Immature natural killer cell (primary cell): ENCODE measurements at places on chromosomes 5 and 9. TPM values are rescaled to one million over a fixed set of nuclear protein-coding genes. Genes with fewer than 3 reads are reported as not detected.
A peak's percentile ranks its signal among the peaks of the same experiment; 100 is the strongest.

The HRH2 gene
- 0.11 TPM for polyA plus RNA-seq

The TEK gene
- polyA plus RNA-seq, result not detected

The FGF1 gene
- not detected for polyA plus RNA-seq

The UGT3A1 gene
- polyA plus RNA-seq, result not detected

The KIAA1958 gene
- 0.57 TPM for polyA plus RNA-seq

The SHC3 gene
- not detected for polyA plus RNA-seq

The F2RL2 gene
- polyA plus RNA-seq, result 1.5 TPM

- no peak overlapping the region for H3K4me3 ChIP-seq
- no peak overlapping the region for H3K27ac ChIP-seq
These were observed 47.2 kb upstream of the DAB2IP start for GRCh38 chr9:121604242-121604641.

- no peak overlapping the region for H3K27ac ChIP-seq
- no peak for DNase-seq
- peaks cover 4% of the 10 kb centered on the region for H3K36me3 ChIP-seq
- peaks cover 11% of the 10 kb centered on the region for H3K27me3 ChIP-seq
- H3K4me3 ChIP-seq, result no peak overlapping the region
- H3K4me1 ChIP-seq, result no peaks in the 10 kb centered on the region
These were observed 537.8 kb upstream of the PTGER4 start for GRCh38 chr5:40141896-40142295.

DNA sequence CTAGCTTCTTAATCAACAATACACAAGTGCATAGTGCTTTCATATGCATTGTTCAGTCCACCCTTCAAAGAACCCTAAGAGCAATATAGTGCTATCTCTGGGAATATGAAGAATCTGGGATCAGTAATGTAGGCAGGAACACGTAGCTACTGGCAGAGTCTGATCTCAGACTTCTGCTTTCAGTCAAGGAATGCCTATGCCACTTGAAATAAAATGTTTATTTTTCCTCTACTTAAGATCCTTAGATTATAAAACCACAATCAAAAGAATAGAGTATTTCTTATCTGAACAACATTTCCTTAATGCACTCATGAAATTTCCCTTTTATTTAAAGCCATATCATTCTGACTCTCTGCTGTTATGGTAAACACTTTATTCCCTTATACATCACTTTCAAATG is 1407.8 kb upstream of the C9orf72 start:
- DNase-seq, result no peak
- peaks cover 2% of the 10 kb centered on the region for H3K4me1 ChIP-seq
- H3K27me3 ChIP-seq, result no peaks in the 10 kb centered on the region
- H3K27ac ChIP-seq, result no peak overlapping the region

DNA sequence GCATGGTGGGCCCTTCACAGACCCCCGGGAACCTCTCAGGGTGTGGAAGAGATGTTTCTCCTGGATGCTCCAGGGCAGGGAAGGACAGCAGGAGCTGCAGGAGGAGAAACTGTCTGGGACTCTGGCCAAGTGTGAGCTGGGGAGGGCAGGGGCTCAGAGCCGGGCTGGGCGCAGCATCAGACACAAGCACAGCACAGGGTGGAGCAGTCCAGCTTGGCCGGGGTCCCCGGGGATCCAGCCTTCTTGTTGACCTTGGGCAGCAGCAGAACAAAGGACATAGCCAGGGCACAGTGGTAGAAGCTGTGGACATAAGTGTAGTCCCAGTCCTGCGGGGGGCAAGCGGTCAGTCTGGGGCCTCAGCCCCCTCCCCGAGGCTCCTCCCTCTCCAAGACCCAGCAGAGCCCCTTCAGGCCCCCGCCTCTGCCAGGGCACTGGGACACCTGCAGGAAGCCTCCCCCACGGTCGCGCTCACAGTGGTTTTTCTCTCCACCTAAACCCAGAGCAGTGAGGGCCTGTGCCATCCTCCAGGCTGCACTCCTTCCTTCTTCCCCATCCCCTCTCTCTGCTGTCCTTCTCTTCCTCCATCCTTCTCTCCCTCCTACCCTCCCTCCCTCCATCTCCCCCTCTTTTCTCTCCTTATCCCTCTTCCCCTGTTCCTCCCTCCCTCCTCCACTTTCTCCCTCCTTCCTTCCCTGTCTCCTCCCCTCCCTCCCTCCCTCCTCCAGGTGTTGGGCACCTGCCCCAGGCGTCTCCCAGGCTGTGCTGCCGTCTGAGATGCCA is 10.1 kb downstream of the MYMK start:
- no peaks in the 10 kb centered on the region for H3K27me3 ChIP-seq
- no peak overlapping the region for H3K27ac ChIP-seq
- H3K4me3 ChIP-seq, result no peak overlapping the region
- H3K36me3 ChIP-seq, result no peaks in the 10 kb centered on the region
- DNase-seq, result no peak

- no peaks in the 10 kb centered on the region for H3K27me3 ChIP-seq
- H3K36me3 ChIP-seq, result no peaks in the 10 kb centered on the region
- no peaks in the 10 kb centered on the region for H3K4me1 ChIP-seq
- no peak overlapping the region for H3K4me3 ChIP-seq
These were observed 277.3 kb downstream of the GLIS3 start for GRCh38 chr9:4022435-4023067.

DNA sequence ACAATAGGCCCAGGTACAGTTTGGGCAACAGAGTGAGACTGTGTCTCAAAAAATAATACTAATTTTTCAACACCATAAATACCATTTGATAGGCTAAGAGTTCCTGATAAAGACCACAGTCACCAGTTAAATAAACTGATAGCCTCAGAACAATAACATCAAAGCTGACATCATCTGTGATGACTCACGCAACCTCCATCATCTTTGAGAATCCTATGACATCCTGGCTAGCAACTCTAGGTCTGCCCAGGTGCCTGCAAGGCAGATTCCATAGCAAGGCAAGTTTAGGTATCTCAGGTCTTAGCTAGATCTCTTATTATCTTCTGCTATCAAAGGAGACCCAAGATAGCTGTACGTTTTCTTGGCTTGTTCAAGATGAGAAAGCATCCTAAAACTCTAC is 30.5 kb upstream of the UBAP2 start:
- no peak for DNase-seq
- no peaks in the 10 kb centered on the region for H3K27me3 ChIP-seq
- H3K36me3 ChIP-seq, result no peaks in the 10 kb centered on the region
- H3K27ac ChIP-seq, result no peak overlapping the region
- H3K4me1 ChIP-seq, result peaks cover 1% of the 10 kb centered on the region

- peaks cover 16% of the 10 kb centered on the region for H3K4me1 ChIP-seq
- no peak within 1 kb of the TSS for H3K27ac ChIP-seq
- peaks cover 40% of the 10 kb centered on the region for H3K27me3 ChIP-seq
- H3K36me3 ChIP-seq, result peaks cover 9% of the 10 kb centered on the region
- DNase-seq, result no peak
- peak within 1 kb of the TSS; percentile 90 for H3K4me3 ChIP-seq
These were observed at the start of gene PCDHGB3 for GRCh38 chr5:141369994-141370848. Gene PCDHGB3 (plus strand): TSS chr5:141370242. CDS start chr5:141370395, 153 bp downstream.

DNA sequence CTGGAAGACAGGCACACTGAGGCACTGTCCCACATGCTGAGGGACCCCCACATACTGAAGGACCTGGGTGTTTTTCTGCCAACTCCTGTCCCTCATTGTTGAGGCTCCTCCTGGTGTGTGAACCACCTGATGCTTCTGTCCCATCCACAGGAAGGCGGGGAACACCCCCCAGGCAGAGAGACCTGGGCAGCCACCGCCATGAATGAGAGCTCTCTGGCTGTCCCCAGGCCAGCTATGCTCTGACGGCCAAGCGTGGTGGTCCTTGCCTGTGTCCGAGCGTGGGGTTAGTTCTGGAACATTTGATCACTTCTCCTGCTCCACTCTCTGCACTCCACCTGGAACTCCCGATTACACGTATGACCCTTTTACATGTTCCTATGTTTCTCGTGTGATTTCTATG is 11.9 kb upstream of the LRRC14B start:
- H3K27ac ChIP-seq, result no peak overlapping the region
- no peak for DNase-seq
- peaks cover 5% of the 10 kb centered on the region for H3K27me3 ChIP-seq
- no peaks in the 10 kb centered on the region for H3K4me1 ChIP-seq

DNA sequence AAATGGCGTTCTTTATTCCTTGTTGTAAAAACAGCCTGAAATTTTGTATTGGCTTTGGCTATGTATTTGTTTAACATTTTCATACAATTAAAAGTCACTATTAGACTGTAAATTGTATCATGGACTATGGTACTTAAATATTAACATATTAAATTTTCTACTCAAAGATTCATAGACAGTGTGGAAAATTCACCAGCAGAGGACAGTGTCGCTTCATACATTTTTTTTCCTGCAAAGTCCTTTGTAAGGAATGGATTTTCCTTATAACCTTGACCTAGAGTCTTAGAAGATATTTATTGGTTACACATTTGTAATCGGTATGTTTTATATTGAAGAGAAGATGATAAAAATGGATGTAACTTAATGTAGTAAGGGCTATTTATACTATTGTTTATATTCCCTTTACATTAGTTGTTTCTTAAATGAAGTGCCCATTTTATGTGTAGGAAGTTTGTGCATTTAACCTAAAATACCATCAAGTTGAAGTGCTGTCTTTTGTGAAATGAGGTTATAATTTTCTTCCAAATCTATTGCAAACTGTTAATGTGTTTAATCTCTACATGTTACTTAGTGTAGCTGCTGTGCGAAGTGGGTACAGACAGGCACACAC is 150.1 kb downstream of the KDM4C start:
- H3K36me3 ChIP-seq, result no peaks in the 10 kb centered on the region
- H3K4me1 ChIP-seq, result peaks cover 25% of the 10 kb centered on the region
- no peak overlapping the region for H3K4me3 ChIP-seq

GRCh38 chr5:8997542-8998070 is 548.3 kb downstream of the SEMA5A start:
- no peaks in the 10 kb centered on the region for H3K27me3 ChIP-seq
- H3K36me3 ChIP-seq, result no peaks in the 10 kb centered on the region
- no peaks in the 10 kb centered on the region for H3K4me1 ChIP-seq
- no peak for DNase-seq

GRCh38 chr9:89411759-89412158 is 86.2 kb downstream of the SEMA4D start:
- DNase-seq, result no peak
- peaks cover 91% of the 10 kb centered on the region for H3K4me1 ChIP-seq
- H3K27me3 ChIP-seq, result peaks cover 9% of the 10 kb centered on the region
- no peak overlapping the region for H3K4me3 ChIP-seq

- no peaks in the 10 kb centered on the region for H3K36me3 ChIP-seq
- no peaks in the 10 kb centered on the region for H3K4me1 ChIP-seq
- no peak overlapping the region for H3K4me3 ChIP-seq
- no peaks in the 10 kb centered on the region for H3K27me3 ChIP-seq
- H3K27ac ChIP-seq, result no peak overlapping the region
These were observed 281.3 kb downstream of the CEMIP2 start for GRCh38 chr9:71487061-71487460.

DNA sequence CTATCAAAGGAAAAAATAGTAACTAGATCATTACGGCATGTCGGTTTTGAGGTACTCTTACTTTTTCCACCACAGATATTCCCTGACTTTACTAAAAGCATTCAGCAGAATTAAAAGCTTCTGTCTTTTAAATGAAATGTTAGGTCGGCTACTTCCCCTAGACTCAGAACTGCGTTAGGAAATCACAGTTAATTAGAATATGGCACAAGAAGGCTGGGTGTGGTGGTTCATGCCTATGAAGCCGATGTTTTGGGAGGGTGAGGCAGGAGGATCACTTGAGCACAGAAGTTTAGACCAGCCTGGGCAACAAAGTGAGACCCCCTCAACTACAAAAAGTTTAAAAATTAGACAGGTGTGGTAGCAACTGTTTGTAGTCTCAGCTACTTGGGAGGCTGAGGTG is 24.4 kb downstream of the CEMIP2 start:
- no peak for DNase-seq
- peaks cover 63% of the 10 kb centered on the region for H3K4me1 ChIP-seq
- peaks cover 40% of the 10 kb centered on the region for H3K36me3 ChIP-seq
- no peak overlapping the region for H3K4me3 ChIP-seq
- H3K27ac ChIP-seq, result no peak overlapping the region
- H3K27me3 ChIP-seq, result peaks cover 18% of the 10 kb centered on the region

DNA sequence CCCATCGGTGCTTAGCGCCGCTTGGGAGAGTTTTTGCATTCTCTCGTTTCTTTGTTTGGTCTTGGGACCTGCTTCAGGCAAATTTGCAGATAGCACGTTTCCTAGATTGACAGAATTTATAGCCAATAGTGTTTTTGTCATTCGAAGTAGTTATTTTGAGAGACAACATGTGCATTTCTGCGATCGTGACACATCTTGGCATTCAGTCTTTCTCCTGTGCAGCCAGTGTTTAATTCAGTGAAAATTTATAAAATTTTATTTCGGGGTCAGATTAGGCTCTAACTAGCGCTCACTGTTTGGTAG is 830 bp downstream of the PRRC1 start:
- no peaks in the 10 kb centered on the region for H3K27me3 ChIP-seq
- peaks cover 15% of the 10 kb centered on the region for H3K36me3 ChIP-seq
- peak overlapping the region; percentile 70 for H3K27ac ChIP-seq
- peak; percentile 49 for DNase-seq
